ENCODE measurements at places on chromosomes 7 and 10.
A peak's percentile ranks its signal among the peaks of the same experiment; 100 is the strongest.

- DNase-seq, result no peak
Observed at GRCh38 chr7:159141167-159141566, 3.5 kb downstream of the VIPR2 start.

DNA sequence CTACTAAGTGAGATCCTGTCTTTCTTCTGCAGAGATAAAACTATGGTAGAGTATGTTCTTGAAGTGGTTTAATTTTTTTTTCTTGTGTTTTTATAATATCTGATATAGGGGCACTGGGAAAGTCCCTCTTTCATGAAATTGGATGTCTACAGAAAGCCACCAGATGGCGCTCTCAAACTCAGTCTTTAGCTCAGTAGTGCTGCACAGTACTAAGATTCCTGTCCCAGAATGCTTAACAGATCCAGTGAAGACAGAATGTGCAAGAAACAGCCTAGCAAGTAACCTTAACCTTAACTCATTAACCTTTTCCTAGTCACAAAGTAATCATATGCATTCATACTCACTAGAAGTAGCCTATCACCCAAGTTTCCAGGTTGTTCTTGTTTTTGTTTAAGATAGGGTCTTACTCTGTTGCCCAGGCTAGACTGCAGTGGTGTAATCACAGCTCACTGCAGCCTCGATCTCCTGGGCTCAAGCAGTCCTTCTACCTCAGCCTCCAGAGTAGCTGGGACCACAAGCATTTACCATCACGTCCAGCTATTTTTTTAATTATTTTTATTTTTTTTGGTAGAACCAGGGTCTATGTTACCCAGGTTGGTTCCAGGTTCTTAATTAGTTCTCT lies 56.7 kb downstream of the IDE start:
- DNase-seq, result peak; percentile 36

GRCh38 chr10:49119746-49120145 lies 4.4 kb upstream of the VSTM4 start:
- DNase-seq, result no peak

GRCh38 chr7:101402081-101402779 lies 39.6 kb downstream of the COL26A1 start:
- no peak for DNase-seq

GRCh38 chr10:129972145-129972965 lies 8.3 kb upstream of the EBF3 start:
- no peak for DNase-seq

GRCh38 chr7:28539289-28539981 lies 127.1 kb downstream of the CREB5 start:
- no peak for DNase-seq

GRCh38 chr10:43861966-43862751 lies 213.5 kb upstream of the ZNF32 start:
- no peak for DNase-seq

- no peak for DNase-seq
Observed at GRCh38 chr7:140390466-140391190, 7.7 kb downstream of the SLC37A3 start.

DNA sequence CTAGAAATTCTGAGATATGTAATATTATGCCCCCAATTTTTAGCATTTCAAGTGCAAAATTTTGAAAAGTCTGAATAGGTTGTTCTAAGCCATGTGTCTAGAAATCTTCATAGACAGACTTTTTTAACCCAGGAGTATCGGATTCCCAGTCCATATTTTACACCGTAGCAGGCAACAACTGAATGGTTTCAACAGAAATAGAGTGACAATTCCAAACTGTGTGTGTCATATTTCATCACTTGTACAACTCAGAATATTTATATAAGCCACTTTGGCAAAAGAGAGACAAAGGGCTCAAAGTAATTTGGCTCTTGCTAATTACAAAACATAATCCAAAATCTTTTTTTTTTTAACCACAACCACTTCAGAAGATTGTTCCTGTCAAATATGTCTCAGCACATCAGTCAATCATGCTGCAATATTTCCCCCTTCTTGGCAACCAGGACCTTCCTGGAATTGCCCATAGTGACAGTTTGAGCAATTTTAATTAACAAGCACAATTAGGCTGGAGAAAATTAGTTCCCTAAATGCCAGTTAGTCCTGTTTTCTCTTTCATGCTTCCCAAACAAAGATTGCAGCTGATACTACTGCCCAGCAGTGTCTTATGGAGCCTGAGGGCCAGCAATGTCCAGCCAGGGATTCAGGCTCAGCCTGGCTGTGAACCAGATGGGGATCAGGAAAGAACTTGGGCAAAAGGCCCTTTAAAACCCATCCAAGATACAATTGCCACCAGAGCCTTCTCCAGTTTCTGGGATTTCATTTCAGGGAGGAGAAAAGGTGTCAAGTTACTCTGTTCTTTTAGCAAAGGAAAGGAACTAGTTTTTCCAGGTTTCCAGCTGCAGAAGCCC lies 533.3 kb upstream of the GHITM start:
- no peak for DNase-seq

- DNase-seq, result no peak
Observed at GRCh38 chr10:112739592-112740353, 210.3 kb upstream of the TCF7L2 start.

GRCh38 chr10:308101-308500 lies 172.8 kb downstream of the ZMYND11 start:
- no peak for DNase-seq

- DNase-seq, result no peak
Observed at GRCh38 chr7:40584667-40585433, 450.0 kb downstream of the SUGCT start.

Measured in stimulated activated CD4-positive, alpha-beta T cell treated with anti-CD3 and anti-CD28 coated beads, Interleukin-1b, Interleukin-23, amount 100 ng/mL, for 1 hour (primary cell).